Activated CD8-positive, alpha-beta T cell treated with anti-CD3 and anti-CD28 coated beads, Interleukin-2, amount 10 ng/mL, durations not matched to agents 7 days and 5 days (primary cell): ENCODE measurements at places on chromosomes 16 and 17. TPM values are rescaled to one million over a fixed set of nuclear protein-coding genes. Genes with fewer than 3 reads are reported as not detected.

DNA sequence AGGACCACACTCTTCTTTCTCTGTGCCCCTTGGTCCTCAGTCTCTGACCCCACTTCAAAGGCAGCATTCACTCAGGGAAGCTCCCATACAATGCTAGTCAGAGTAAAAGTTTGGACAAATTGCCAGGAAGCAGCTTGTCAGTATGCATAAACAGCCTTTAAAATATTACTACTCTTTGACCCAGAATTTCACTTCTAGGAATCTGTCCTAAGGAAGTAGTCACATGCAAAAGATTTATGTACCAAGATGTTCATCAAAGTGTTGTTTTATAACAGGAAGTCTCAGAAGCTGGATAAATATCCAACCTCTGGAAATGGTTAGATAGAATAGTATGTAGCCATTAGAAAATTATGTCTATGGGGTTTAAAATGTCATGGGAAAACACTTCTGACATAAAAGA lies 31.0 kb downstream of the MAPT start:
- DNase-seq = no peak

GRCh38 chr16:57741660-57742191 lies 6.2 kb downstream of the KATNB1 start:
- no peak for DNase-seq

GRCh38 chr16:81264386-81264785 lies 25.9 kb downstream of the BCO1 start:
- DNase-seq = no peak

Gene RAB37
- total RNA-seq = 19.6 TPM
